Left colon (tissue), 2 donors: ENCODE measurements at places on chromosomes 7 and 10. TPM values are rescaled to one million over a fixed set of nuclear protein-coding genes. Genes with fewer than 3 reads are reported as not detected.

ASZ1 gene
- not detected for total RNA-seq

ZNF736 gene
- 7.4 TPM for total RNA-seq

PLAC9 gene
- total RNA-seq = 8.2 TPM

NANOS1 gene
- total RNA-seq = 1.1 TPM

HACD1 gene
- 6.1 TPM for total RNA-seq

SHH gene
- total RNA-seq = 9.4 TPM

PNLIPRP2 gene
- 10.3 TPM for total RNA-seq

GCK gene
- 0.15 TPM for total RNA-seq

FBXO24 gene
- total RNA-seq = 0.34 TPM

MMD2 gene
- total RNA-seq = not detected

CCSER2 gene
- total RNA-seq = 39.4 TPM

H2BK1 gene
- total RNA-seq = not detected

CREB5 gene
- 1.8 TPM for total RNA-seq

TAS2R5 gene
- 1.0 TPM for total RNA-seq

SUGCT gene
- 10.3 TPM for total RNA-seq

SCIN gene
- 95.5 TPM for total RNA-seq

ANKRD7 gene
- not detected for total RNA-seq

DNA sequence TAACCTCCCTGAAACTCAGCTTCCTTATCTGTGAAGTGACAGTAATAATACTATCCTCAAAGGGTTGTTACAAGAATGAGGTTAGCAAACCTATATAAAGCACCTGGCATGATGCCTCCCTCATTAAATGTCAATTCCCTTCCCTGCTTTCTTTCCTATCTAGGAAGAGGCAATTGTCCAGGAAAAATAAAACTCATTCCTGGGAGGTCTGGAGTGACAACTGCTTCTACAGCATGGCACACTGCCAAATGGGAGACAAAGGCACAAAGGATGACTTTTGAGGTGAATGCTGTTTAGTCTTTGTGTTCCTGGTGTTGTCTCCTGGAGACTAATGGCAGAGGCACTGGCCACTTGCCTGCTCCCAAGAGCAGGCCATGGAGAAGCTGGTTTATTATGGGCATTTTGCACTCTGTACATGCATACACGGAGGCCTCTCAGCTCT, 32.2 kb upstream of the PDE1C start:
- no peak for DNase-seq

DNA sequence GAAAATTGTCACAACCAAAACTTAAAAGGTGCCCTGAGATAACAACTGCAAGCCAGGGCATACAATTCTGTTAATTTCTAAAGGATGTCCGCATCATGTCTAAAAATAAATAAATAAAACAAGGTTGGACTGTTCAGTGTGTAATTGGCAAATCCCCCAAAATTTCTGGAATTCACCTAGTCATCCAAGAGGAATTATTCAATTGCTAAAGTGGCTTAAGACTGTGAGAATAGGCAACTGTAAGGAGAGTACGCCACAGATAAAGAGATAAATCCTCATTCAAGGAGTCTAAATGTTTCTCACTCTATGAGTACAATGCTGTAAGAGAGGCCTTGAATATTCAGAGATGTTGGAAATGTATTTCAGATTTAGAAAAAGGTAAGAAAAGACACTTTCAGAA, 37.2 kb downstream of the PIK3AP1 start:
- no peak for DNase-seq

- DNase-seq = no peak
These were observed 1.7 kb upstream of the CFAP58 start for GRCh38 chr10:104351919-104352318.

GRCh38 chr7:3037259-3037658, 6.4 kb downstream of the CARD11 start:
- DNase-seq = no peak

- DNase-seq = no peak
These were observed 711.0 kb upstream of the LRRTM3 start for GRCh38 chr10:66214721-66215404.

DNA sequence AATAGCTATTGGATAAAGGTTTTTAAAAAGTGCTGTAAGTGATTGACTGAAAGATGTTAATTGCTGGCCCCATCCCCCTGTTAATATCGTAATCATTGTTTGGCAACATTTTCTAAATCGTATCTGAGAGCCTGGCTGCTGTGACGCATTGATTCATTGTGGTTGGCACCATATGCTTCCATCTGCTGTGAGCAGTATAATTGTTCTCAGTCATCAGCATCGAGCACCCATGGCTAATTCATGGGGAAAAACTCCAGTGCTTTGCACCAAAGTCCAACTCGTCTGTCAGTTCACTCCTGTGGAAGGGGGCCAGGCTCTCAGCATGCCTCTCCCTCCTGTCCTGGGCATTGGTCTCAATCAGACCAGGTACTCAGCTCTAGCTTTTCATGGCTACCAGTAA, 205.2 kb downstream of the STK31 start:
- no peak for DNase-seq

- no peak for DNase-seq
These were observed 189.1 kb downstream of the SKAP2 start for GRCh38 chr7:26675143-26675887.

DNA sequence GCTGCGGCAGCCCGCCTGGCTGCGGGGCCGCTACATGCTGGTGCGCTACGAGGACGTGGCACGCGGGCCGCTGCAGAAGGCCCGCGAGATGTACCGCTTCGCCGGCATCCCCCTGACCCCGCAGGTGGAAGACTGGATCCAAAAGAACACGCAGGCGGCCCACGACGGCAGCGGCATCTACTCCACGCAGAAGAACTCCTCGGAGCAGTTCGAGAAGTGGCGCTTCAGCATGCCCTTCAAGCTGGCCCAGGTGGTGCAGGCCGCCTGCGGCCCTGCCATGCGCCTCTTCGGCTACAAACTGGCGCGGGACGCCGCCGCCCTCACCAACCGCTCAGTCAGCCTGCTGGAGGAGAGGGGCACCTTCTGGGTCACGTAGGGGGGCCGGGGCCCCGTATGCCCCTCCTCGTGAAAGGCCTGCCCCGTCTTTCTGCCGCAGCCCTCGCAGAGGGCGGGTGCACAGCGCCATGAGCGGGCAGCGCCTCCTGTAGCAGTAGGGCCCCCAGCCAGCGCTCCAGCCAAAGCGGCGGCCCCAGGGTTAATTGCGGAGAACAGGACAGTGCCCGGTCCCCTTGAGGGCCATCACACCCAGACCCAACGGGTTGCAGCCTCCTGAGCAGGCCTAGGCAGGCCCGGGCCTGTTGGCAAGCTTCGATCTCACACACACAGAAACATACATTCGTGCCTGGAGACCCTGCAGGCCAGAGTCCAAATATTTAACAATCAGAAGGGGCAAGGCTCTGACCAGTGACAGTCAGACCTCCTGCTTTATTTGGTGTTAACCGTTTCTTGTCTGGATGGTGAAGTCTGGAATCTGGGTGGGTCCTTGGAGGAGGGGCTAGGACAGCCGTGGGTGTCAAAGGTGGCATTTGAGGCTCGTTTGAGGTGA, 44.1 kb downstream of the CHST3 start:
- DNase-seq = no peak

- no peak for DNase-seq
These were observed 42.8 kb upstream of the CREB5 start for GRCh38 chr7:28369523-28369922.

GRCh38 chr10:804191-804781, 114.8 kb upstream of the DIP2C start:
- DNase-seq = no peak

- DNase-seq = no peak
These were observed 2.0 kb upstream of the TNS3 start for GRCh38 chr7:47583739-47584535.

DNA sequence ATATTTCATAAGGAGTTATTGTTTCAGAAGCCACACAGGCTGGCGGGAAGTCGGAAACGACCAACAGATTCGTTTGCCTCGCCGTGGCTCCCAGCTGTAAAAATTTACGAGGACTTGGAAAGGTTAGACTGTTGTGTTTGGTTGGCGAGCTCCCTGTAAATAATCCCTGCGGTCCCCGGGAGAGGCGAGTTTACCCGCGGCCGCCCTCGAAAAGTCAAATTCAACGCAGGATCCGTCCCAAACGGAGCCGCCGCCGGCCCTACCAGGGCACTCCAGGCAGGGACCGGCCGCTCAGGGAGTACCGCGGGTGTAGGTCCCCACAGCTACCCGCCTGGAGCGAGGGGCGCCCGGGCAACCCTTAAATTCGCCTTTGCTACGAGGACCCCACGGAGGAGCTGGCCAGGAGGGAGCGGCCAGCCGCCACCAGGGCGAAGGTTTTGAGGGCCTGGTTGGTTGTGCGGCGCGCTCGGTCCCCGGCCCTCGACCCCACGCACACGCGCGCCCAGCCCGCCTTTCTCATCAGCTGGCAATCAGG, 726 bp upstream of the HOXA9 start:
- DNase-seq = peak; percentile 69

DNA sequence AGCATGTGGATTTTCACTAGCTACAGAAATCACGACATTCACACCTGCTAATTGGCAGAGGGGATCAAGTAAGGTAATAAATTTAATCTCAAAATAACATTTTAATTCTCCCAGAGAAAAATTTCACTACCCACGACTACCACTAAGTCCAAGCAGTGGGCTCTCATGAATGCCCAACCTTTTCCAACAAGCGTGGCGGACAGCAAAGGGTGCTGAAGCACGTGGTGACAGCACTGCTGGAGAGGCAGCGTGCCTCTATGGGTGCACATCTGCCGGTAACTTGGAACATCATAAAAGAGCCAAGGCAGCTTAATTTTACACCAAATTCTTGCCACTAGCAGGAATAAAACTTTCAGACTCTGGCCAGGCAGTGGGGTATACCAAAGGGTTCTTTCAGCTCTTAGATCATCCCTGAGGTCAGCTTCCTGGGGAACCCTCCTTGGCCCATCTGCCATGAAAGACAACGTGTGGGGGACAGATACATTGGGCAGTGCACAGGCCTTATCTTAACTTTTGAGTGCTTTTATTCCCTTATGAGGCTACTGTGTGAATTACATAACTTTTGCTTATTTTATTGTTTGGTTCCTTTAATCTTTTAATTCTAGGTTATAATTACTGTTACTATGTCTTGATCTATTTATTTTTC, 206.7 kb upstream of the KCTD7 start:
- no peak for DNase-seq

GRCh38 chr7:150370612-150371071, 2.0 kb downstream of the REPIN1 start:
- peak; percentile 31 for DNase-seq

DNA sequence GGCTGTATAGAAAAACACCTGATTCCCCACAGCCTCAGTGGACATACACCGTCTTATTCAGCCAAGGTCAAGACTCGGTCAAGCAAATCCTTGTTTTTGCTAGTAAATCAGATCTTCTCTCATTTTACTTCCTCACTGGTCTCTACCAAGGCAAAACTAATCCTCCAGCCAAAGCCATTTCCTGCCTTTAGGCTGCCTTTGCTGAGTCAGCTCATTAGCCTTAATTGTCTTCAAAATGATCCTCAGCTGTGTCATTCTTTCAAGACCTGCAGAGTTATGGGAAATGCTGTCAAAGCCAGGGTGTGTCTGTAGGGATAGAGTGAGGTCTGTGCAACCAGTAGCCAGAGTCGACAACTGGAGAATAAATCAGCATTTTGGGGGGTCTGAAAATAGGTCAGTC, 107.2 kb upstream of the FAM180A start:
- DNase-seq = no peak

DNA sequence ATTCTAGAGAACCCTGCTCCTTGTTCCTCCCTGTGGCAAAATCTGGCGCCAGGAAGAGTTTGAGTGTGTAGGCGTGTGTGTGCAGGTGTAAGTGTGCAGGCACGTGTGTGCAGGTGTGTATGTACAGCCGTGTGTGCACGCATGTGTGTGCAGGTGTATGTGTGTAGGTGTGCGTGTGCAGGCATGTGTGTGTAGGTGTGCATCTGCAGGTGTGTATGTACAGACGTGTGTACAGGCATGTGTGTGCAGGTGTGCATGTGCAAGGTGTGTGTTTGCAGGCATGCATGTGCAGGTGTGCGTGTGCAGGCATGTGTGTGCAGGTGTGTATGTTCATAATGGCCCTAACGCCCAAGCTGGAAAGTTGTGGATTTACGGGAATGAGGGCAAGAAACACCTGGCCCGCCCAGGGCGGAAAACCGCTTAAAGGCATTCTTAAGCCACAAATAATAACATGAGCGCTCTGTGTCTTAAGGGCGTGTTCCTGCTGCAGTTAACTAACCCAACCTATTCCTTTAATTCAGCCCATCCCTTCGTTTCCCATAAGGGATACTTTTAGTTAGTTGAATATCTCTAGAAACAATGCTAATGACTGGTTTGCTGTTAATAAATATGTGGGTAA, 34.1 kb downstream of the KCTD7 start:
- no peak for DNase-seq

DNA sequence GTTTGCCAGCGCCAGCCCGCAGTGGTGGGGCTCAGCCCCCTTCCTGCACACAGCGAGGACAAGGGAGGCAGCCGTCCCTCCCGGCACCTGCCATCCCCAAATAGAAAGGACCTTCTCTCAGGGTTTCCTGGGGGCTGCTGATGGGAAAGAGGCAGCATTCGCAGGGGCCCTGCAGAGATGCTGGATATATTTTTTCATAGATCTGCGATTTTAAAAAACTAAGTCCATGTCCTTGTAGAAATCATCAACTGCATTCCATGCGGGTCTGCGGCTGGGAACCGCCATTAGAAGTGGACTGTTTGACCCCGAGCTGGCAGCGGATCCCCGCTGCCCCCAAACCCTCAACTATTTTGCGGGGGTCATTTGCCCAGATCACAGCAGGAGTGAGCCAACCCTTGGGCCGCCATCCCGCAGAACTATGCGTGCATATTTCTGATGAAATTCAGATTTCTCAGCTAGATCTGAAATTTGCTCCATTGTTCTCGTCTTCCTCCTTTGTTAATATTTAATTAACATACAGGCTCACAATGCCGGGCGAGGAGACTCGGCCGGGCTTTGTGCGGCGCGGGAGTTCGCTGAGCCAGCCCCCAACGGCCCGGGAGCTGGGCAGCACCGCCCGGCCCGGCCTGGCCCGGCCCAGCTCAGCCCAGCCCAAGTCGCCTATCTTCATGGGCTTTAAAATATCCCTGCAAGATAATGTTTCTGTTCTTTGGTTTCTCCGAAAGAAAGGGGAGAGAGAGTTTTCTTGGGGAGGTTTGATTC, 2.0 kb downstream of the EN2 start:
- no peak for DNase-seq
